ENCODE measurements at places on chromosomes 2 and 18. TPM values are rescaled to one million over a fixed set of nuclear protein-coding genes. Genes with fewer than 3 reads are reported as not detected.

Gene HOXD4
- not detected for total RNA-seq

GRCh38 chr18:37985126-37985525 is 419.5 kb upstream of the CELF4 start:
- DNase-seq = no peak

DNA sequence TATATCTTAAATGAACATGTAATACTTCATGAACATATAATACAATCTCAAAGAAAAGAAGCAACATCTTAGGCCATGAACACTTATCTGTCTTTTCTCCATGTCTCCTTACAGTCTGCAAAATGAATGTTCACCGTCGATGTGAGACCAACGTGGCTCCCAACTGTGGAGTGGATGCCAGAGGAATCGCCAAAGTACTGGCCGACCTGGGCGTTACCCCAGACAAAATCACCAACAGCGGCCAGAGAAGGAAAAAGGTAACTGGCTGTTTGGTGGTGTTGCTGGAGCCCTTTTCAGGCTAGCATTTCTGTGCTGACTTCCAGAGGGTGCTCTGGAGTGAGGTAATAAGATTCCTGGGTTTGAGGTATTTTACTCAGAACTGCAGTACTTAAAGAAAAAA is 295.9 kb upstream of the EPAS1 start:
- DNase-seq = no peak

DNA sequence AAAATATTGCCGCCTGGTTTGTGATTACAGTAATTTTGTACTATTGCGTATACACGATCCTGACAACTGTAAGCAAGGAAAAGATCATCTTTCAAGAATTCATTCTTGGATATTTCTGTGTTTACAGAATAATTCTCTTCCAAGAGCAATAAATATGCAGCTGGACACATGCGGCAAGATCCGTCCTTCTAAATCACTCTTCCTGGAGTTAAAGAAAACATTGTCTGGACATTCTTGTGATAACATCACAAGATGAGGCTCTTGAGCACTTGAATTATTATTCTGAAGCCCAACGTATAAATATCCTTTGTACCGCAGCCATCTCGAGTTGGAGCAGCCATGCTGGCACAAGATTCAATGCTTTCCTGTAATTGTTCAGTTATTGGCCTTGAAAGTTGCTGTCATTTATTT is 9.9 kb downstream of the FHL2 start:
- no peak for DNase-seq

- DNase-seq = no peak
Observed at GRCh38 chr2:169980001-169980400, 152.7 kb downstream of the UBR3 start.

DNA sequence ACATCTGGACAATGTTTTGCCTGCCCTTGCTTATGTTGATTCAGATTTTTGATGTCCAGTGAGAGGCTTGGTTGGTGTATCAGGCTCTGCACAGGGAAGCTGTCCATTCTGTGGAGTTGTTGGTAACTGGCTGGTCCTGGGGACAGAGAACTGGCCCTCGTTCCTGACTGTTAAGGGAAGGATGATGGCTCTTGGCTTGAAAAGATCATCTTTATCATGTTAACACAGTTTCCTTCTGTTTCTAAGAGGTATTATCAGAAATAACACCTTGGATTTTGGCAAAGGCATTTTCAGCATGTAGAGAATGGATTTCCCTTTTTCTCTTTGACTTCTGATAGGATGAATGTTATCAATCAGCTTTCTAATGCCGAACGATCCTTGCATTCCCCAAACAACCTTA is 19.3 kb downstream of the STK25 start:
- DNase-seq = no peak

- DNase-seq = no peak
Observed at GRCh38 chr2:46000660-46001059, 296.5 kb upstream of the EPAS1 start.

Gene PRKAG3
- not detected for total RNA-seq

DNA sequence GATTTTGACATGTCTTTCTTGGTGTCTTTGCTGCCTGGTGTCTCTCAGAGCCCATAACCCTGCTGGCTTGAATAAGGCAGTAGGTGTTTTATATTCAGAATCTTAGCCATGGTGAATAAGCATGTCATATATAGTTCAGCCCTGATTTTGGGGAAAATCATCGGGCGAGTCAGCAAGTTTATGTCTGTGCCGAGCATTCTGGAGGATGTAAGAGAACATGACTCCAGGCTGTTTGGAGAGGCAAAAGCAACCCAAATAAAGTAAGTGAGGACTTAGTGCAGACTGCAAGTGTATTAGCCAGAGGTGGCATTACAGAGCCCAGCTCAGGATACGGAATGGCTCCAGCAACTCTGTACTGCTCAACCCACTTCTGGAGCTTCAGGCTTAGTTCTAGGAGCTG is 50.3 kb downstream of the TCF7L1 start:
- no peak for DNase-seq

GRCh38 chr18:10560452-10561045 is 34.7 kb downstream of the NAPG start:
- peak; percentile 67 for DNase-seq

- DNase-seq = no peak
Observed at GRCh38 chr2:136154384-136154783, 36.4 kb upstream of the CXCR4 start.

Gene FNDC4
- total RNA-seq = 0.19 TPM

- no peak for DNase-seq
Observed at GRCh38 chr2:20657522-20658235, 6.8 kb upstream of the HS1BP3 start.

DNA sequence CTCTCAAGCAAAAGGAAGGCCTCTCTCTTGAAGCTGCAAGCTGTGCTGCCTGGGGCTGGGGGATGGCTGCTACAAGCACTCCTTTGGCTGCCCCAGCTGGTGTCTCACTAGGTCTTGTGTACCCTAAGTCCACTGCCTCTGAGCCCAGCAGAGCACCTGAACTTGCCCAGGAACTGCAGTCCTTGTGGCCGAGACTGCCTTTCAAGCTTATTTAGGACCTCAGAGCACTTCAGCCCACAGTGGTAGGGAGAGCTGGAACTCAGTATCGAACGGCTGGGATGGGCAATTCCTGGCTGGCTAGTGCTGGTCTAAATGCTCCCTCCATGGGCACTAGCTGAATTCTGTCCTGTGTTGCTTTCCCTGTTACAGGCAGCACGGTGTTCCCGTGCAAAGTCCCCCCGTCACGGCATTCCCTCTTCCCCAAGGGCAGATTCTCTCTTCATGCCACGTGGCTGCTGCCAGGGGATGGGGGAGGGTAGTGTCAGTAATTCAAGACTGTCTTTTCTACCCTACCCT is 25.9 kb downstream of the STPG4 start:
- DNase-seq = no peak

DNA sequence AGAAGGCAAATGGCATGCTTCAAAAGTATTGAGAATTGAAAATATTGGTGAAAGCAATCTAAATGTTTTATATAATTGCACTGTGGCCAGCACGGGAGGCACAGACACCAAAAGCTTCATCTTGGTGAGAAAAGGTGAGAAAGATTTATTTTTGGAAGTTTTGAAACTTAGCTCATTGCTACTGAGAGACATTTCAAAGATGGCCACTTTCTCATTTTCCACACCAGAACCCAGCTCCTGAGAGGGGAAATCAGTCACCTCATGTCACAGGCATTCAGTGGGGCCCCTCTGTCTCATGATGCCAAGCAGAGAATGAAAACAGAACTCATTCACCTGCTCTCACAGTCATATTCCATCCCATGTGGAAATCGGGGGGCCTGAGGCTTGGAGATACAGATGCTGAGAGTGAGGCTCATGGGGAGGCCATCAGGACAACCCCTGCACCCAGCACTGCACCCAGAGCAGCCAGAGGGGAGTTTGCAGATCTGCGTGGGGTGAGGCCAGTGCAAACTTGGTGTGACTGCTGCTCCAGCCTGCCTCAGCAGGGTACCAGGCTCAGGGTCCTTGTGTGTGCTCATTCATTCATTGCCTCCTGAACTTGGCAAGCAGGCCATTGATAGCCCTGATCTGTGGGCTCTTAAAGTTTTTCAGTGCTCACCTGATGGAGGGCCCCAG is 31.4 kb downstream of the IL18R1 start:
- DNase-seq = no peak

DNA sequence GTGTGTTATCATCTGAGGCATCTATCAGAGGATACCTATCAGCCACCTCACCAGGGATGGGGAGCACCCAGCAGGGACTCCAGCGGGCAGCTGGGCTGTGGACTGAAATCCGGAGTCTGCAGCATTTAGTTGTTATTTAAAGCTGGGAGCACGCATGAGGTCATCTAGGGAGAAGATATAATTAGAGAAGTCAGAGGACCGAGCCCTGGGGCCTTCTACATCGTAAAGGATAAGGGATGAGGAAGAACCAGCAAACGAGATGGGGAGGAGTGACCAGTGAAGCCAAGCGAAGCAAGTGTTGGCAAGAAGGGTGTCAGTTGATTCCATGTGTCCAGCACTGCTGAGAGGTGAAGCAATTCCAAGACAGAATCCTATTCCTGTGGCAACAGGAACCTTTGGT is 70.3 kb downstream of the STEAP3 start:
- no peak for DNase-seq

- DNase-seq = no peak
Observed at GRCh38 chr18:58315041-58315440, 271.0 kb downstream of the NEDD4L start.

Gene ITGA6
- total RNA-seq = 7.0 TPM

GRCh38 chr18:10840743-10841142 is 308.6 kb downstream of the PIEZO2 start:
- DNase-seq = no peak

DNA sequence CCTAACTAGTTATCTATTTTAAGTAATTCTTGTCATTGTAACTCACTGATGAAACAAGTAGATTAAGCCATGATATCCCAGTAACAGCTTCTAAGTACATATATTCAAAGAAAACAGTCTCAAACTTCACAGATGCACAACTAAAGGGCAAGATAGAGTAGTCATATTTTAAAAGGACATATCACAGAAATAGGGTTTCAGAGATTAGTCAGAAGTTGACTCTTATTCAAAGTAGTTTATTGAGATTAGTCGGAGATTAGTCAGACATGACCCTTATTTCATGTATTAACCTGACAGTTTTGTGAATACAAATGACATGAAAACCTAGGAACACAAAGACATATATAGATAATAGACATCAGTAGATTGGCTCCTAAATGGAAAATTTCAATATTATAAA is 15.9 kb upstream of the CHAC2 start:
- DNase-seq = no peak

Gene GALNT13
- not detected for total RNA-seq

DNA sequence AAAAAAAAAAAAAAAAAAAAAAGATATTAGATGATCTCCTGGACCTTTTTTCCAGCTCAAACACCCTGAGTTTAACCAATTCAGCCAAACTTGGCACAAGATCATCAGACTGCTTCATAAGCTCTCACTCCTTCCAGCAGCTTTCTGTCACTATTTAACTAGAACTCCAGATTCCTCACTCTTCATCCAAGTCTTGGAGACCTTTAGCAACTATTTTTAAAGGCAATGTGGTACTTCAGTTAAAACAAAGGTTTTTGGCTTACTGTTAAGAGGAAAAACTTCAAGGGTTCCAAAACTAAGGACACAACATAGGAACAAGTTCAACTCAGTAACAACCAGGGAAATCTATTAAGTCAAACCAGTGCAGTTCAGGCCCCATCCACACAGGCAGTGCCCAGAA is 23.2 kb downstream of the LAMA1 start:
- DNase-seq = no peak

DNA sequence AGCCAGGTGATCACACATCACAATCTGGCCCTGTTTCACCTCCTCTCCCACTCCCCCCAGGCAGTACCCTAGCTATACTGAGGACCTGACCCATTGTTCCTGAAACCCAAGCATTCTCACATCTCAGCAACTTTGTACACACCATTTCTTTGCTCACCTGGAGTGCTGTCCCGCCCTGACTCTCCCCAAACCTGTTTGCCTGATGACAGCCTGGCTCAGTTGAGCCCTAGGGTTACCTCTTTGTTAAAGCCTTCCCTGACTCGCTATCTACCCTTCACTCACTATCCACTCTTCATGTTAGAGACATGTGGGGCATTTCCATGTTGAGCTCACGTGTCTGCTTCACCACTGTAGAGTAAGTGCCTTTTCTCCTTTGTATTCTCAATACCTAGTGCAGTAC is 49.1 kb downstream of the GREB1L start:
- no peak for DNase-seq

- DNase-seq = no peak
Observed at GRCh38 chr18:12862467-12862866, 21.6 kb downstream of the PTPN2 start.

- no peak for DNase-seq
Observed at GRCh38 chr18:48314690-48315089, 94.5 kb downstream of the ZBTB7C start.

- DNase-seq = no peak
Observed at GRCh38 chr18:22543769-22544168, 126.1 kb upstream of the CTAGE1 start.

DNA sequence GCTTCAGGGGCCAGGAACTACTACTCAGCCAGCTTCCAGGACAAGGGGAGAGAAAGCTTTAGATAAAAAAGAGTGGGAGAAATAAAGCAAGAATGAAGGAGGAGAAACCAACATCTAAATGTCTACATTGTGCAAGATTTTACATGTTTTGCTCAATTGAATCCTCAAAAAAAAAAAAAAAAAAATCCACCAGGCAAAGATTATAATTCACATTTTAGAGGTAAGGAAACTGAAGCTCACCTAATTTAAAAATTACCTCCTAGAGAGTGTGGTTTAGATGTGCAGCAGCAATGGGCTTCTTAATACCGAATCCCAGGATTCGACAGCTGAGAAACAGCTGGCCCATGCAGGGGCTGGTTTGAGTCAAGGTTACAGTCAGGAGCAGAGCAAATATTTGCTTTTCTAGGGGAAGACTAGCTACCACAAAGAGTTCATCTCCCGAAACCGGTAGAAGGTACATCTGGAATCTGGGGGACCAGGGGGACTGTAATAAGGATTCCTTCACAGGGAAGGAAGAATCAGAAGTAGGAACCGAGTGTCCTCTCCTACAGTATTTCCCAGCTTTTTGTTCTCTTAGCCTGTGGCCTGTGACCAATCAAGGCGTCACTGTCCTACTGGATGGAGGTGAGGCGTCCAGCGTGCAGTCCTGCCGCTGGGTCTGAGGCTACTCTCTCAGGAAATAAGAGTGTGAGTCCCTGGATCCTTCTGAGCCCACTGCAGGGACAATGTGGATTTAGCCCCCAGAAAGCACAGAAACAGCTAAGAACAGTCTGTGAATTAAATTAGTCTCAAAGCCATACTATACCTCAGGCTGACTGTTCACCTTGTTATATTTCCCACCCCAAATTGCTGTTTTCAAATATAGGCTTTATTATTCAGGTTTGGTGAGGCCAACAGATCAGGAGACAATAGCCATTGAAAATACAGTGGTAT is 42.3 kb downstream of the IL1R2 start:
- DNase-seq = no peak

- no peak for DNase-seq
Observed at GRCh38 chr2:191869178-191869577, 22.3 kb upstream of the CAVIN2 start.

DNA sequence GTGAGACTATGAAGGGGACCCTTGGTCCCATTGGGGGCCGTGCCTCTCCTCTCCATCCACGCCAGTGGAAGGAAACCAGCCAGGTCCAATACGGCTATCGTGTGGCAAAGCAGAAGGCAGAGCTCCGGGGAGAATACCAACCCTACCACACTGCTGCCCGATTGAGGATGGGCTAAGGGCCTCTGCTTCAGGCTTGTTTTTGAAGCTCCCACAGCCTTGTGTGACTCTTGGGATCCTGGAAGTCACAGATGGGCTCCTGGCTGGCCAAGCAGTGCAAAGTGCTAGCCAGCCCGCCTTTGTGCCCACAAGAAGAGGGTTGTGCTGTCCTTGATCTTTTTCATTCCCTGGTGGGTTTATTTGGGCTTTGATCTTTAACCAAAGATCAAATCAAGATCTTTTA is 70.6 kb upstream of the ID2 start:
- DNase-seq = no peak

Gene RAB27B
- 0.14 TPM for total RNA-seq
